Stimulated activated CD4-positive, alpha-beta T cell treated with anti-CD3 and anti-CD28 coated beads, Interleukin-4, amount 100 ng/mL, for 1 hour (primary cell): ENCODE measurements at places on chromosomes 4 and X.

GRCh38 chr4:121784975-121785374 is 16.1 kb upstream of the EXOSC9 start:
- DNase-seq, result no peak

- DNase-seq, result no peak
Measured at GRCh38 chr4:73729534-73730165, 10.7 kb upstream of the CXCL8 start.

DNA sequence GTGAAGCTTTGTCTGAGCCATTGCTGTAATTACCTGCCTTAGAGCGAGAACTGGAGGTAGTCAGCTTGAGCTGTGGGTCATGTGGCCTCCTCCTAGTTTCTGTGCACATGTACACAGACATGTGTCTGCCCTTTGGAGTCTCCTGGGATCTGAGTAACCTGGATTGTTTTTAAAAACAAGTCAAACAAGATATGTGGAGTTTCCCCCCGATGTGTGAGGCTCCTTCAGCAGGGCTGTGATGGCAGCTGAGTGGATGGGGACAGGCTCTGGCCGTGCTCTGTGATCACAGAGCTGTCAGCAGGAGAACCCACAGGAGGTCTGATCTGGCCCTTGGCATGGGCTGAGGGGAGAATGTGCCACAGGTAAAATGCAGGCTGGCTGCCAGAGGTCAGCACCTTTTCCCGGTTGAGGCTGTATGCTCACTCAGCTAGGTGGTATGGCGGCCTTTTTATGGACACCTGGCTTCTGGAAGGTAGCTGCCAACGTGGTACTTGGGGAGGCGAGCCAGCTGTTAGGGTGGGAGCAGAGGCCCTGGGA is 38.4 kb downstream of the NOP14 start:
- DNase-seq, result no peak

GRCh38 chr4:169238445-169238844 is 32.3 kb downstream of the SH3RF1 start:
- no peak for DNase-seq

DNA sequence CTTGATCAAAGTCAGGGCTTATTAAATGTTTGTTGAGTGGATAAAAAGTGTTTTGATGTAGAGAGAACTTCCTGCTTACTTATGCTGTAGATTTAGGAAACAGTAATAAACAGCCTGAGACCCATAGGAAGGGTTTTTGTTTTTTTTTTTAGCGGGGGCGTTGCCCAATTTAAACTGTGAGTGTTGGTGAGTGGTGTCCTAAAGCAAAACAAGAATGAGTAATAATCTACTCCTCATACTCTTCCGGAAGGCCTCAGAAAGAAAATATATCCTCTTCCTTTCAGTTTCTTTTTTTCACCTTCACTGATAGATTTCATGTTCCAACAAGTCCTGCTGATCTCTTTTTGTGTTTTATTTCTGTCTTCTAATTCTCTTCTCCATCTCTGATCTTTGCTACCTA is 104.4 kb upstream of the SCML1 start:
- no peak for DNase-seq

DNA sequence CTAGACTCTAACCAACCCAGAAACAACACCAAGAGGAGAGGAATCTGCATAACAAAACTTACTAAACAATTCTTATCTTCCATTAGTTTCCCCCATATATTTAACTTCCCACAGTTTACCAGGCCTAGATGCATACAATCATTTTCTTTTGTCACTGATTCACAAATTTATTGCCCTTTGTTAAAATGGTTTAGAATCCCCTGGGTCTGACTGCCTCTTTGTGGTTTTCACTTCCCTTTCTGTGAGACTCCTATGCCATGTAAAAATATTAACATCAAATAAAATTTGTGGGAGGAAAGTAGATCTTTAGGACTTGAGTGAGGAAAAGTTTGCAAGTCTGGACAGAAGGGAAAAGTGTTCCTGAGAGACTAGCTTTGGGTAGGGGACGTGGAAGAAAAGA is 393.8 kb upstream of the CNKSR2 start:
- DNase-seq, result no peak

- DNase-seq, result peak; percentile 37
Measured at GRCh38 chrX:134171661-134172587, 65.1 kb upstream of the CCDC160 start.

- no peak for DNase-seq
Measured at GRCh38 chr4:78059524-78059889, 2.4 kb downstream of the FRAS1 start.

GRCh38 chr4:163332526-163333406 is at the start of gene NPY1R:
Gene NPY1R, minus strand, starts transcription at chr4:163332596. Its CDS starts 6,042 bp downstream, at chr4:163326554.
- DNase-seq, result peak; percentile 15

- DNase-seq, result peak; percentile 50
Measured at GRCh38 chr4:48047421-48047844, 30.9 kb downstream of the NIPAL1 start.

- DNase-seq, result no peak
Measured at GRCh38 chr4:108890484-108890881, 127.6 kb upstream of the ETNPPL start.

DNA sequence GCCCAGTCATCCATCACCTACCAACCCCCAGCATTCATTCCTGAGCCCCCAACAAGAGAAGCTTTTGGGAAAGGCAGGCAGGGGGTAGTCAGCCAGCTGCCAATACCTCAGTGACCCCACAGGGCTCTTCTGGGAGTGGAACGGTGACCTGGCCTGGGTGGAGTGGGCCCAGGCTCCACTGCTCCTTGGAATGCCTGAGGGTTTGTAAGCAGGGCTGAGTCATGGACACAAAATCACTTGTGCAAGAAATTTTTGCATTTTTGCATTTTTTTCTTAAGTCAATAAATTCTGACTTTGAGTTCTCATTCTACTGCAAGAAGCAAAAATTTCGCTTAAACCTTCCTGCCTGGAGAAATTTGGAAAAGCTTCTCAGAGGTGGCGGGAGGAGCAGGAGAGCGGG is 18.5 kb downstream of the SORCS2 start:
- no peak for DNase-seq

- no peak for DNase-seq
Measured at GRCh38 chr4:84529169-84529751, 30.2 kb upstream of the NKX6-1 start.

DNA sequence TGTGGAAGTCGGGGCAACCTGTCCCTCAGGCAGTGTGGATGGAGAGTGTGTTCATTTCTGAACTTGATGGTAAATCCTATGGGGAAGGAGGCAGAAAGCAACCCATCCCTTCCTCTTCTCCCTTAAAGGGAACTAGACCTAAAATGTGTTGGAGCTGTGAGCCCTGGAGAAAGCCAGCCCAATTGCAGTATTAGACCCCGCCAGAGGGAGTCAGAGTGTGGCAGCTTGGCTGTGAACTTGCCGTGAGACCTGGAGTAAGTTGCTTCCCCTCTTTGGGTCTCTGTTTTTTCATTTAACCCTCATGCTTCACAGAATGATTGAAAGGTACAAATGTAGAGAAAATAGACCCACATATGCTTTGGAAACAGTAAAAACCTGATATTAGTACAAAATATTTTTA is 108.7 kb upstream of the PAK3 start:
- DNase-seq, result no peak

- DNase-seq, result no peak
Measured at GRCh38 chr4:115113506-115114106, at the start of gene NDST4. Gene NDST4, minus strand, starts transcription at chr4:115113620. Its CDS starts 36,584 bp downstream, at chr4:115077036.

DNA sequence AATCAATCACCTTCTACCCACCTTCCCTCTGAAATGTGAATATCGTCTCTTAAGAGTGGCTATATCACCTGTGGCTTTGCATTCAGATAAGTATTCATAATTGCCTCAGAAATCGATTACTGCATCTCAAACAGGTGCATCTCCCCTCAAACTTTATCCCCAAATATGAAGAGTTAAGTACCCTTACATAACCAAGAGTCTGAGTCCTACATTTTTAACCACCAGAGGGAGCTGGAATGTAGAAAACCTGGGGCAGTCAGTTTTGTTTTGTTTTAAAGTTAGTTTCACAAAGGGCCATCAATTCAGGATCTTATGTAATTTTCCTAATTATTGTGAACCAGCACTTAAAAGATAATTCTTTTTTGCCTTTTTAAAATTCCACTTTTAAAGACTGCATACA is 5.7 kb downstream of the TCEANC start:
- DNase-seq, result no peak

- no peak for DNase-seq
Measured at GRCh38 chr4:141871086-141871770, 234.8 kb downstream of the IL15 start.

DNA sequence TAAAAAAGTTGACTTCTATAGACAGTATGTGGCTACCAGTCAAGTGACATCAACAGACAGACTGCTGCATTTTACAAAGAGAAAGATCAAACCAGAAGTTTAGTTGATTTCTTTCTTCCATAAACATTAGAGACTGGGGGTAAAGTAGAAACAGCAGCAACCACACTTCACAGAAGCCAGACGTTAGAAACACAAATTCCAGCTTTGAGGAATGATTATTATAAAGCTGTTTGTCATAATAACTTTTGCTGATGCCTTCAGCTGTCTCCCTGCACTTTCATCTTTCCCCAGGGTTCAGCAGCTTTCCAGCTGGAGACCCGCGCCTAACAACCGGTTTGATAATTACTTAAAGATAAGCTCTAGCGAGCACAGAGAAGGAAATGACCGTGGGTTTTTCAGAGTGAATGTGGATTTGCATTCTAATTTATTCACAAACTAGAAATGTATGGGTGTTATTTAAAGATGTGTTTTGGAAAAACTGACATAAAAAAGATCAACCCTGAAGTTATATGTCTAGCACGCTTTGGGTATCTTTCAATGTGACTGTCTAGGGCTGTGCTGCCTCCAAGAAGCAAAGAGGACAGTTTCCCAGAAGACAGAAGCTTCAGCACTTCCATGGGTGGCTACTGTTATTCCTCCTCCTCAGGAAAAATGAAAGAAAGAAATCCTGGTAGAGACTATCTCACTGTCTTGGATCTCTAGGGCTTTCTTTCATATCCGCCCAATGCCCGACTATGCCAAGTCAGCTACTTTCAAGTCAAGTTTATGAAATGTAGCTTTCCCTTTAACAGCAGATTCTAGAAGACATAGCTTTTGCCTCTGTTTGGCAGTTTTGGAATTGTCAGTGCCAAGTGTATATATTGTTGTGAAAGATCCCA is 15.0 kb upstream of the ENAM start:
- no peak for DNase-seq

DNA sequence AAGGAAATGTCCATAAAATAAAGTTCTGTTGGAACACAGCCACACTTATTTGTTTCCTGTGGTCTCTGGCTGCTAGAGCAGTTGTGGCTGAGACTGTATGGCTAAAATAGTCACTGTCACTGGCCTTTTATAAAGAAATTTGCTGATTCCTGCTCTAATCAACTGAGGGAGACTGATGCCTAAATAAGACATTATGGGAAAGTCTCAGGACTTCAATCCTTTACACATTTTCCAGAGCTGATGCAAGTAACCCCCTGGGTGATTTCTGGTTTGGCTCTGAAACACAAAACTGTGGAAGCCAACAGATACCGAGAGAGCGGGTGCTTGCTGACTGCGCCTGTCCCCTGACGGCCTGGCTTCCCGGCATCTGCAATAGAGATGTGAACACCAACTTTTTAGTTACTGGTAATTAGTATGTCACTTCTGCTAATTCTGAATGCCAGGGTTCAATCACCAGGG is 64.0 kb downstream of the POLR2B start:
- no peak for DNase-seq

GRCh38 chr4:143618811-143619210 is 81.7 kb downstream of the FREM3 start:
- DNase-seq, result no peak

DNA sequence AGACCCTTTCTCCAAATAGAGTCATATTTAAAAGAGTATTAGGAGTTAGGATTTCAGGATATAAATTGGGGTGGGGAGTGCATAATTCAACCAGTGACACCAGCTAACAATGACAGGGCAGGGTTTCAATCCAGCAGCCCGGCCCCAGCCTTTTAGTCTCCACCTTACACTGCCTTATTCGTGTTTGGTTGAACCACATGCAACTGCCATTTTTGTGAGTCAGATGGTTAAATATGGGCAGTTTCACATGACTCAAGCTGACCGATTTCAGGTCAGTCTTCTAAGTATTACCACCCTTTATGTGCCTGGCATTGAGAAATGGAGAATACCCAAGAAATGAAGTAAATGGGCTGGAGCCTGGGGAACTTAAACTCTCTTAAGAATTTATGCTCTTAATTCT is 102.8 kb downstream of the STOX2 start:
- no peak for DNase-seq

GRCh38 chr4:26736621-26737020 is 124.0 kb upstream of the STIM2 start:
- no peak for DNase-seq

- no peak for DNase-seq
Measured at GRCh38 chr4:86846921-86847320, 2.3 kb downstream of the SLC10A6 start.

DNA sequence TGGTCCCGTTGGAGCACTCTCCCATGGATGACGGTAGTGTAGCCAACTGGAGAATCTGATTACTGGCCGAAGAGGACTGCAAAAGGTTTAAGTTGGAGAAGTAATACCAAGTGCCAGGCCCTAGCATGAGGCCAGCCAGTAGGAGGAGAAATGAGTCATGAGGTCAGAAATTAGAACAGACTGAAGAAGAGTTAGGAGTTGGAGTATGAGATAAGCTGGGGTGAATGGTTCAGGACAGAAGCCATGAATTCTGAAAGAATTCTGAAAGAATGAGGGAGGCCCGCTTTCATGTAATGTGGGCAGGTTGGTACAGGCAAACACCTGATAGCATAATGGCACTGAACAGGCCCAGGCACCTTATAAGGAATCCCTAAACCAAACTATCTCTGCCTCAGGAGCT is 18.4 kb upstream of the STK26 start:
- DNase-seq, result no peak

DNA sequence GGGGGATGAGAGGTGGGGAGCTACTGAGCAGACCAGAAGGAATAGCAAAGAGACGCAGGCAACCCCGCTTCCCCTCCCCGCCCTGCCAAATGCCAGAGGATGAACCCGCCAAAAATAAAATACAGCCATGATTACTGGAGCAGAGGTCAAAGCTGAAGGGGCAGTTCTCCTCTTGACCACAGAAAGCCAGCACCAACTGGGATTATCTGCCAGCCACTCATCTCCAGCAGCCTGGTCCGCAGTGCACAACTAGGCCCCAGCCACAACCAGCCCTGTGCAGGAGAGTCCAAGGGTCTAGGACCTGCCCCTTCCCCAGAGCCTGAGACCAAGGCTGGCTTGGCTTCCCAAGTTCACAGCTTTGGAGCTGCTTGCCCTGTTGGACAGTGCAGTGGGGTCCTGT is 67.4 kb upstream of the BCOR start:
- DNase-seq, result no peak

DNA sequence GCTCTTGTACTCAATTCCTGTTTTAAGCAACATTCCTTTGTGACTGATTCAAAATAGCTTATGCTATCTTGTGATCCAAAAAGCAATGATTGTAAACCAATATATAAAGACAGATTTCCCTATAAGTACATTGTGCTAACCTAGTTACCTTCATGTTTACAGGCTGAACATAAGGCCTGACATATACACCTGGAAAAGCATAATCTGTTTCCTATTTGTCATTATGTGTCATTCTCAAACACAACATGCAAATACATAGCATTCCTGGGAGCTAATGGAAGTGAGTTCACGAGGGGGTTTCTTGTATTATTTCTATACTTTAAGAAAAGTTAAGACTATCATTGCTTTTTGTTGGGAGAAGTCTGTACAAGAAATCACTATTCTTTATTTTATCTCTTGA is 638.1 kb upstream of the AGA start:
- DNase-seq, result no peak
